ENCODE measurements at places on chromosomes 6 and 20.

DNA sequence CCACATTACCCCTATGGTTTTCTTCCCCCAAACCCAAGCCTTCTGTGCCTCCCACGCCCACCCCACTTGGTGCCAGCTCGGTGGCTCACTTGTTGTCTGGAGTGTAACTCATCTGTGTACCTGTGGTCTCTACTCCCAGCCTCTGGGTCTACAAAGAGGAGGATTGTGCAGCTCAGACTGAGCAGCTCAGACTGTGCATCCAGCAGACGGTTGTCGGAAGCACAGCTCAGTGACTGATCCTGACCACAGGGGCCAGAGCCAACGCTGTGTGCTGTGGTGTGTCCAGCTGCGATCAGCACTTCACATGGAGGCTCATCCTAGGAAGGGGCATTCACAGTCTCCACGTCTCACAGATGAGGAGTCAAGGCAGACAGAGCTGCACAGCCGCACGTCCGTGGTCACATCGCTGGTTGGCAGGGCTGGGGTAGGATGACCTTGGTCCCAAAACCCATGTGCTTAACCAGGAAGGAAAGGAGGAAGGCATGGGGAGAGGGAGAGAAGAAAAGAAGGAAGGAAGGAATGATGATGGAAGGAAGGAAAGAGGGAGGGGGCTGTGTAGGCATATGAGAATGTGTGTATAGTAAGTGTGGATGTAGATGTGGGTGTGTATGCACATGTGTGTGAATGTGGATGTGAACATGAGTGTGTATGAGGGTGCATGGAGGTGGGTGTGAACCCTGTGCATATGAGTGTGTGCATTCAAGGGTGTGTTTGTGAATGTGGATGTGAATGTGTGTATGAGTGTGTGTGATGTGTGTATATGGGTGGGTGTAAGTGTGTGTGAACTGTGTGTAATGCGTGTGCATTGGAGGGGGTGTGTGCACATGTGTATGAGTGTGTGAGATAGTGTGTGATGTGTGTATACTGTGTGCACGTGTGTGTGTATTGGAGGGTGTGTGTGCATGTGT lies 28.2 kb upstream of the STX16 start:
- DNase-seq = no peak

DNA sequence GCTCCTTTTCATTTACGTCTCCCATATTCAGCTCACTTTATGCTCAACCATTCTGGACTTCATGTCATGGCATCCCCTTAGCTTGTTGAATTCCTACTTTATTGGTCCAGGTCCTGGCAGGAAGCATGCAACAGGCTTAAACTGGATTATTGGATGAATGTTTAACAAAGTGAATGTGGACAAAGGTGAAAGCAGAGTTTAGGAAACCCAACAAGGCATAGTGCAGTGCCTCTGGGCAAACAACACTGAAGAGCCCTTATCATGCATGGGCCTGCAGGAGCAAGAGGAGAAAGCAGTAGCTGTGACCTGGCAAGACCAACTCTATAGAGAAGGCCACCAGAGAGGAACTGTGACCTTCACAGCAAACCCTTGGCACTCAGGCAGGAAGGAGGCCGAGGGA lies 5.3 kb upstream of the ANKRD66 start:
- no peak for DNase-seq

- DNase-seq = no peak
Measured at GRCh38 chr6:160421854-160422253, 73.7 kb downstream of the SLC22A3 start.

DNA sequence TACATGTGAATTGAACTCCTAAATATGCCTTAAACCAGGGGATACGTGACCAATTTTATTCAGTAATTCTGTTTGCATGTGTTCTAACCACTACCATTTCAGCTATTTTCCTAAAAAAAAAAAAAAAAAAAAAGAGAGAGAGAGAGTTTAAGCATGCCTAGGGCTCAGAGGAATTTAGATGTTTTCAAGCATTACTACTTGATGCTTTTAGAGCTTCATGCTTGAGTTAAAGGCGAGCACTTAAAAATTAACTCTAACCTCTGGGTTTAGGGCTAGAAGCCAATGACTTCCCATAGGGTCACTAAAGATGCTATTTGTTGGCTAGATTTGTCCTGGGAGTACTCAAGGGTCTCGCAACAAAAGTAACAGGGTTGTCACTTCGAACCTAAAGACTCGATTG lies 217.7 kb downstream of the ATXN1 start:
- no peak for DNase-seq

DNA sequence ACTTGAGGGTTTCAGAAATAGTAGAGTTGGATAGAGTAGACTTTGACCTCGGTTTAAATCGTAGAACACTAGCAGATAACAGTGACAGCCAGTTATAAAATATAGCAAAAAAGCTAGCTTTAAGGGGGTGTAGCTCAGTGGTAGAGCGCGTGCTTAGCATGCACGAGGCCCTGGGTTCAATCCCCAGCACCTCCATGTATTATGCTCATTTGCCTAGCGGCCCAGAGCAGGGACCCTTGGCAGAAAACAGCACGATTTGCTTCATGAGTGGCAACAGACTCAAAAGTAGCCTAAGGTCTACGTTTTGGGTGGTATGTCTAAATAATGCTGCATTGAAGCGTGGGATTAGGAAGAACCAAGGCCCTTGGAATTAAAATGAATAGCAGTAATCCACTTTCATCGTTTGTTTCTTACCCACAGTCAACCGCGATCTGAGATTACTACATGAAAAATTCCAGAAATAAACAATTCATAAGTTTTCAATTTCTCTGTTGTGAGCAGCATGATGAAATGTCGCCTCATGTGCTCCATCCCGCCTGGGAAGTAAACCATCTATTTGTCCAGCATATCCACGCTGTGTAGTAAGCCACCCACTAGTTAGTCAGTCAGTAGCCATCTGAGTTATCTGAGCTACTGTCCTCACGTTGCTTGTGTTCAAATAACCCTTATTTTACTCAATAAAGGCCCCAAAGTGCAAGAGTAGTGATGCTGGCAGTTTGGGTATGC lies 184.9 kb downstream of the GPX5 start:
- DNase-seq = peak; percentile 38

DNA sequence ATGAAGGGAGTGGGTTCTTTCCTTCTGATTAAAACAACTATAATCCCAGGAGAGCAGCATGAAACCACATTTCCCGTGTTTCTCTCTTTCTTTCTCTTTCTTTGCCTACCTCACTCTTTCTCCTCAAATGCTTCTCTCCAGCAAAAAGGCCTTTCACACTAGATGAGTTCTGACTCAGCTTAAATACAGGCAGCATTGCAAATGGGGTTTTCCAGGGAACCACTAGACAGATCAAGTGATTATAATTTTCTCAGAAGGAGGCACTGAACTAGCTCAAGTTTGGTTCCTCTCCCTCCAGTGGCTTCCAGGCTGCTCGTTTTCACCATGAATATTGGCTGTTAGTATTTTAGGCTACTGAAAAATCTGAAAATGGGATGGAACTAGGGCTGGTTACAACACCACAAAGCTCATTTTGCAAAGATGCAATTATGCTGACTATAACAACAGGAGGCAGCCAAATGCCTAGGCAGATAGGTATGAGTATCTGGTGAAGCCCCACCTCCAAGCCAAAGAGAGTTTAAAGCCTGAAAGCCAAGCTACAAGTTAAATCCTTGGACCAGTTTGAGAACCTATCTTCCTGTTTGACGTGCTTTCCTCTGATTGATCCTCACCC lies 260.0 kb downstream of the MMUT start:
- no peak for DNase-seq

- DNase-seq = no peak
Measured at GRCh38 chr6:30882759-30883684, 1.3 kb upstream of the DDR1 start.

DNA sequence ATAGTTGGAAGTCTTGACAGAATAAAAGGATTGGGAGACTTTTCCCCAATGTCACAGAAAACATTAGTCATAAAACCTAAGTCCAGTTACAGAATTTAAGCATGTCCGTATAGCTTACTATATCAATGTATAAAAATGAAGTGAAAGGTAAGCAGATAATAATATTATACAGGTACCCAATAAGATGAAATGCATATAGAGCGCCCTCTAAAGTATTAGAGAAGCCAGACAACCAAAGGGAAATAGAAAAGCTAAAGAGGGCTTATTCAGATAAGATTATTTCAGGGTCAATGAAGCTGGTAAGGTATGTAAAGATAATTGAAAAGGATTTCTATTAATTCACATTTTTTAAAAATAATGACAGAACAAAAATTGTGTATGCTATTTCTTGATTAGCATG lies 947.7 kb upstream of the MAP3K7 start:
- DNase-seq = no peak

DNA sequence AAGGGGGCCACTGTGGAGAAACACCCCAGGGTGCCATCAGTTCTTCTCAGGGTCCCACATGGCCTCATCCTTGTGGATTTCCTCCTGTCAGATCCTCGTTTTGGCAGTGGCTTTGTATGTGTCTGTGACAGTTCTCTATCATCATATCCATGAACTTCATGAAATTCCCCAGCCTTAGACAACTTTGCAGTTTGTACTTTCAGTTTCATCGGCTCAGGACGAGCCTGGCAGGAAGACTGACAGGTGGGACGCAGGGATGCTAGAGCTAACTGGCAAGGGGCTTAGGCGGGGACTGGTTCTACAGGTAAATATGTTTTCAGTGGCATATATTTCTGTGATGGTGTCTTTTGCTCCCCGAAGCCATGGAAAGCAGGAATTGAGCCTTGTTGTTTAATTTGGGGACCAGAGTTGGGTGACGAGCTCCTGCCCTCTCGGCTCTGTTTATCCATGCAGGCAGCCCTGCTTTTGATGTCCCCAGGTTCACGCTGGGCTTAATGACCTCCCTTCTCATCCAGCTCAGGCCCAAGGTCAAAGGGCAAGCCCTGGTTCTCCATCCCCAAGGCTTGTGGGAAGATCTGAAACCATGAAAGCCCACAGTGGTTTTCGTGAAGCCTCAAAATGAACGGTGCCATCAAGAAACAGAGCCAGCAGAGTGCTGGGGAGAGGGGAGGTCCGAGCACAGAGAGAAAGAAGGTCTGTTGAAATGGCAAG lies 11.2 kb downstream of the SDCBP2 start:
- DNase-seq = no peak

- DNase-seq = no peak
Measured at GRCh38 chr6:137876547-137876946, 9.5 kb downstream of the TNFAIP3 start.

DNA sequence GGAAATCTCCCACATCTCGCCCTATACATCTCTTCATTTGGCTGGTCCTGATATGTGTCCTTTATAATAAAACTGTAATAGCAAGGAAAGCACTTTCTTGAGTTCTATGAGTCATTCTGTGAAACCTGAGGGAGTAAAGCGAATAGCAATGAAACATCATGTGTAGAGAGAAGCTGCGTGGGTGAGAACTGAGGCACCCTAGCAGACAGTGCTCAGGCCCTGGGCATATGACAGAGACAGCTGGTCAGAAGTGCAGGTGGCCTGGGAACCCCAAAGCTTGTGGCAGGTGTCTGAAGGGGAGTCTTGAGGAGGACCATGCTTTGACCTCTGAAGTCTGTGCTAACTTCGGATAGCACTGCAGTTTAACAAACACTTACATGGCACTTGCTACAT lies 1.3 kb upstream of the BLOC1S5 start:
- DNase-seq = peak; percentile 29

- DNase-seq = no peak
Measured at GRCh38 chr6:134373282-134373922, 55.5 kb upstream of the SGK1 start.

Measured in stimulated activated CD8-positive, alpha-beta memory T cell treated with anti-CD3 and anti-CD28 coated beads, Interleukin-15, amount 100 ng/mL, for 48 hours (primary cell).